HepG2 (cell line): ENCODE measurements at places on chromosomes 7 and 10. TPM values are rescaled to one million over a fixed set of nuclear protein-coding genes. Genes with fewer than 3 reads are reported as not detected.
A peak's percentile ranks its signal among the peaks of the same experiment; 100 is the strongest.

Gene CHRM2
- not detected in 2 replicates for total RNA-seq

Gene PIK3CG
- not detected in 2 replicates for total RNA-seq

Gene TMEM248
- total RNA-seq, result 34.7 and 54.3 TPM in 2 replicates

Gene TMEM229A
- not detected in 2 replicates for total RNA-seq

Gene ATRNL1
- 0.04 TPM in 1 of 2 replicates, not detected in the other for total RNA-seq

- H3K36me3 ChIP-seq, result peaks cover 33% of the 10 kb centered on the region; the same call in 2 of the 3 replicates
- H3K4me1 ChIP-seq, result peaks cover 19% of the 10 kb centered on the region
- no peak overlapping the region for H3K27ac ChIP-seq
These were observed 2.1 kb downstream of the ZNF511 start for GRCh38 chr10:133310789-133311188.

- peaks cover 16% of the 10 kb centered on the region; the same call in 2 of the 3 replicates for H3K27me3 ChIP-seq
- H3K27ac ChIP-seq, result no peak overlapping the region
- DNase-seq, result no peak
- H3K4me3 ChIP-seq, result peak overlapping the region; percentile 60
- no peaks in the 10 kb centered on the region for H3K36me3 ChIP-seq
These were observed 870 bp downstream of the FZD1 start for GRCh38 chr7:91264924-91265681.

GRCh38 chr10:44362866-44363711 is 21.8 kb downstream of the CXCL12 start:
- no peaks in the 10 kb centered on the region for H3K36me3 ChIP-seq
- no peak overlapping the region for H3K4me3 ChIP-seq
- no peak for DNase-seq
- H3K27me3 ChIP-seq, result no peaks in the 10 kb centered on the region; the same call in 1 of the 2 replicates
- H3K27ac ChIP-seq, result no peak overlapping the region

- no peaks in the 10 kb centered on the region for H3K36me3 ChIP-seq
- DNase-seq, result no peak
- H3K4me3 ChIP-seq, result no peak overlapping the region
- peaks cover 8% of the 10 kb centered on the region; the same call in 1 of the 2 replicates for H3K4me1 ChIP-seq
- H3K27me3 ChIP-seq, result no peaks in the 10 kb centered on the region; the same call in 1 of the 2 replicates
- H3K27ac ChIP-seq, result no peak overlapping the region
These were observed 67.5 kb downstream of the WIPF3 start for GRCh38 chr7:29873644-29874294.

DNA sequence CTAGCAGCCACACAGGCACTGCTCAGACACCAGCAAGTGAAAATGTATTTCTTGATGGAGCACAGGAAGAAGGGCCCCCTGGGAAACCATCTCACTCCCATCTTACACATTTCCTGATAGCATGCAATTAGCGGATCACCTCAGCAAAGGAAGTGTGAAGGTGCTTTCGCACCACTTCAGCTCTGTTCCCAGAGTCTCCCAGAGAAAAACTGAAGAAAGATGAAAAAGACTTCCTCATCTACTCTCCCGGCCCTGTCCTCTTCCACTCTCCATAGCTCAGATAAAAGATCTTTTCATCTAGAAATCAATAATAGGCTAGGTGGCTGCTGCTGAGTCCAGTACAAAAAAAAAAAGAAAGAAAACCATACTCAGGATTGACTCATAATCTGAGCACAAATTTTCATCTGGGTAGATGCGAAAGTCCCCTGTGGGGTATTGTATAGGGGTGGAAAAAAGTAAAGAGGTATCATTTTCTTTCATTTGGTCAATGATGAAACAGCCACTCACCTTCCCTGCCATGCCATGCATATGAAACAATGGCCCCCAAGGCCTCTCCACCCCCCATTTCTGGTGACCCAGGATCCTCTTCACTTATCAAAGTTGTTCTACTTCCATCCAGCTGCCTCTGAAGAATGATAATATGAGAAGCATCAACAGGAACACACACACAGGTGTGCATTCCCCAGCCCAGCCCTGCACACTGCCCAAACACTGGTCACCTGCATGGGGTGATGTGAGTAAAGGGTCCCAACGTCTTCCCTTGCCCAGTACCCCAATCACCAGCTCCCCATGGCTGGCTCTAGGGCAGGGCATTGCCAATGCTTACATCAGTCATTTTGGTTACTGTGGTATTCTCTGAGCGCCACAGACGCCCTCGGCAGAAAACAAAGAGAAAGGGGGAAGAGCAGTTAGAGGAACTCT is 48.8 kb upstream of the DGKI start:
- H3K4me3 ChIP-seq, result no peak overlapping the region
- no peaks in the 10 kb centered on the region for H3K27me3 ChIP-seq
- H3K27ac ChIP-seq, result no peak overlapping the region
- peaks cover 73% of the 10 kb centered on the region for H3K4me1 ChIP-seq
